ENCODE measurements at places on chromosomes 12 and 14.

- no peak for DNase-seq
Measured at GRCh38 chr12:57816001-57816854, 2.3 kb downstream of the AVIL start.

GRCh38 chr12:126469211-126469610 lies 1404.0 kb downstream of the AACS start:
- DNase-seq = no peak

DNA sequence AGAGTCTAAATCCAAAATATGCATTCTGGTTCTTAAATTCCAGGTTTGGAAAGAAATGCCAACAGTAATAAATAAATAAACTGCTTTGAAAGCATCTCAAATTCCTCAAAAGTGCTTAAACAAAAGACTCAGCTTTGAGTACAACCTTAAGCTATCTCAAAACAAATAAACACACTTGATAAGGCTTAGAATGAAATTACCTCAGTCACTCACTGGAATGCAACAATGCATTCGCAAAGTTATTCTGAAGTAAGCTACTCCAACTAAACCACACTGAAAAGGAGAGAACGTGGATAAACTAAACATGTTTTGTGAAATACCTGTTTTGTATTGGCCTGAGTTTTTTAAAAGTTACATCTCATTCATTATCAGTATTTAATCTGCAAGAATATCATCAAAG lies 1.2 kb downstream of the SPTSSA start:
- no peak for DNase-seq

- no peak for DNase-seq
Measured at GRCh38 chr14:90424686-90425372, 28.0 kb downstream of the CALM1 start.

- DNase-seq = no peak
Measured at GRCh38 chr12:103647267-103647666, 60.2 kb downstream of the STAB2 start.

Measured in NCI-H82 (cell line).